H1 (cell line): ENCODE measurements at places on chromosomes 16 and 17. TPM values are rescaled to one million over a fixed set of nuclear protein-coding genes. Genes with fewer than 3 reads are reported as not detected.

DNA sequence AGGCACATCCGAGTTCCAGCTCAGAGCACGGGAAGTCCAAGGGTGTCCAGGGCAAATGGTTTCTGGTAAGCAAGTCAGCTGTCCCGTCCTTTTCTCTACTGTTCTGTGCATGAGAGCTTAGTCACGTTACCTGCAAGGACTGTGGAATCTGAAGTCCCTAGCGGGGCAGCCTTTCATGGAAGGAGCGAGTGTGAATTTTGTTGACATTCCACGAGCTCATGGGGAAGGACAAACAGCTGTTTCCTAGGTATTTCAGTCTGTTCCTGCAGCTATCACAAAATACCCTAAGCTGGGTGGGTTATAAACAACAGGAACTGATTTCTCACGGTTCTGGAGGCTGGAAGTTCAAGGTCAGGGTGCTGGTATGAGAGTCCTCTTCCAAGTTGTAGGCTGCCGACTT is 109.2 kb downstream of the SDR42E1 start:
- no peaks in the 10 kb centered on the region for H3K27me3 ChIP-seq
- DNase-seq: no peak
- H3K4me3 ChIP-seq: no peak overlapping the region

DNA sequence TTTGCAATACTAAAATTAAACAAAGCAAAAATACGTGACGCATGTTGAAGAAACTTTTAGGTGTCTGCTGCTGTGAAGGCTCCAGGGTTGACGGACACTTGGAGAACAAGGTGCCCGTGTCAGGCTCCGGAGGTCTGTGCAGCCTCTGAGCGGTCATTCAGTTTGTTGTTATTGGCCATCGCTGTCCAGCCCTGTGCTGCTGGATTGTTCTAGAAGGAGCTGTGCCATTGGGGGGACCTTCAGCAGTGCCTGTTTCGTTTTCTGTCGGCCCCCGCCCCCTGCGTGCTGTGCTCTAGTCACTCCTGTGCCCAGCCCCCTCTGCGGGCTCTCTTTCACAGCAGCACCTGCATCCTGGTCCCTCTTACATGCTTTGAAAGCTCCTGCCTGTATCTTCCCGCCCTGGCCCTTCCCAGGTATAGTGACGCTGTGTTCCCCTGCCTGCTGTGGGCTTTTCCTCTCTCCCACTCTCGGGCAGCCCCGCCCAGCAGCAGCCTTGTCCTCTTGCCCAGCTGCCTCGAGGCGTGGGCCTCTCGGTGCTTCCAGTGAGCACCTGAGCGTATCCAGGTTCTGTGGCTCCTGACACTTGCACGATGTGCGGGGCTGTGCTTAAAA is 50.7 kb downstream of the RNF213 start:
- no peak for DNase-seq
- H3K4me1 ChIP-seq: no peaks in the 10 kb centered on the region
- no peak overlapping the region for H3K4me3 ChIP-seq
- no peak overlapping the region for H3K27ac ChIP-seq

GRCh38 chr17:57908278-57908677 is 46.9 kb downstream of the CUEDC1 start:
- no peak overlapping the region for H3K27ac ChIP-seq
- DNase-seq: no peak
- H3K4me1 ChIP-seq: peaks cover 26% of the 10 kb centered on the region
- no peaks in the 10 kb centered on the region for H3K27me3 ChIP-seq
- no peak overlapping the region for H3K4me3 ChIP-seq

GDPD3 gene
- 0.20 and 0.30 TPM in 2 replicates for polyA plus RNA-seq

ZACN gene
- not detected in 2 replicates for polyA plus RNA-seq

MT3 gene
- polyA plus RNA-seq: 0.17 TPM in 1 of 2 replicates, not detected in the other

CNGB1 gene
- polyA plus RNA-seq: not detected in 2 replicates

ADAD2 gene
- polyA plus RNA-seq: 1.2 and 2.3 TPM in 2 replicates

LPO gene
- 0.38 and 0.46 TPM in 2 replicates for polyA plus RNA-seq

DNA sequence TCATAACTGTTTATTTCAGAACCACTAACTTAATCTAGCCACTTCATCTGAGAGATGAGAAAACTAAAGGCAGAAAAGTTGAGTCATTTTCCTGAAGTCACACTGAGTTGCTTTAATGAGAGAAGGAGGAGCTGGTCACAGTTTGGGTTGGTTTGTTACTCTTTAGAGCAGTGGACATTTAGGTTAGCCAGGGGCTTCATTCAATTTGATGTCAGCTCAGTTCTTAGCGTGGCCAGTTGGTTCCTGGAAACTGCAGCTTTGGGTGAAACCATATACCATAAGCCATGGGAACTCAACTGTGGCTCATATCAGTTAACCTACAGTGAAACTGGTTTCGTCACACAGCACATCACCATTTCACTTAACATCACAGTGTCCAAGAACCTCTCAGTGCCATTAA is 59.2 kb upstream of the ADORA2B start:
- no peaks in the 10 kb centered on the region for H3K4me1 ChIP-seq
- H3K27me3 ChIP-seq: no peaks in the 10 kb centered on the region
- no peaks in the 10 kb centered on the region for H3K36me3 ChIP-seq
- H3K27ac ChIP-seq: no peak overlapping the region
- no peak overlapping the region for H3K4me3 ChIP-seq

FOXF1 gene
- 0.02 TPM in 1 of 2 replicates, not detected in the other for polyA plus RNA-seq

TNP2 gene
- not detected in 2 replicates for polyA plus RNA-seq

DNA sequence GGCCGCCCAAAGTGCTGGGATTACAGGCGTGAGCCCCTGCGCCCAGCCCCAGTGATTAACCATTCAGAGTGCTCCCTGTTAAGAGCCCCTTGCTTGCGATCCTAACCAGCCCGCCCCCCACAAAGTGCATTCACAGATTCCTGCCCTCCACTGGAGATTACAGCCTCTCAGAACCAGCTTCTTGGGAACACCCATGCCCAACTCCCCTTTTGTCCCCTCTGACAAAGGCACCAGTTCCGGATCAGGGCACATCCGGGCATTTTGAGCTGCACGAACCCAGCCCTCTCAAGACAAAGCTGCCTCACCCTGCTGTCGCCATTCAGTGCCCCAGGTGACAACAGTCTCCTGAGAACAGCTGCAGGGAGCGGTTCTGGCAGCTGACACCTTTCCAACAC is 848 bp upstream of the KRT19 start:
- peaks cover 2% of the 10 kb centered on the region for H3K4me1 ChIP-seq
- H3K36me3 ChIP-seq: peaks cover 21% of the 10 kb centered on the region
- no peak overlapping the region for H3K4me3 ChIP-seq
- H3K27me3 ChIP-seq: no peaks in the 10 kb centered on the region
- DNase-seq: no peak

HOXB1 gene
- not detected in 2 replicates for polyA plus RNA-seq

MT1B gene
- polyA plus RNA-seq: not detected in 2 replicates

DNA sequence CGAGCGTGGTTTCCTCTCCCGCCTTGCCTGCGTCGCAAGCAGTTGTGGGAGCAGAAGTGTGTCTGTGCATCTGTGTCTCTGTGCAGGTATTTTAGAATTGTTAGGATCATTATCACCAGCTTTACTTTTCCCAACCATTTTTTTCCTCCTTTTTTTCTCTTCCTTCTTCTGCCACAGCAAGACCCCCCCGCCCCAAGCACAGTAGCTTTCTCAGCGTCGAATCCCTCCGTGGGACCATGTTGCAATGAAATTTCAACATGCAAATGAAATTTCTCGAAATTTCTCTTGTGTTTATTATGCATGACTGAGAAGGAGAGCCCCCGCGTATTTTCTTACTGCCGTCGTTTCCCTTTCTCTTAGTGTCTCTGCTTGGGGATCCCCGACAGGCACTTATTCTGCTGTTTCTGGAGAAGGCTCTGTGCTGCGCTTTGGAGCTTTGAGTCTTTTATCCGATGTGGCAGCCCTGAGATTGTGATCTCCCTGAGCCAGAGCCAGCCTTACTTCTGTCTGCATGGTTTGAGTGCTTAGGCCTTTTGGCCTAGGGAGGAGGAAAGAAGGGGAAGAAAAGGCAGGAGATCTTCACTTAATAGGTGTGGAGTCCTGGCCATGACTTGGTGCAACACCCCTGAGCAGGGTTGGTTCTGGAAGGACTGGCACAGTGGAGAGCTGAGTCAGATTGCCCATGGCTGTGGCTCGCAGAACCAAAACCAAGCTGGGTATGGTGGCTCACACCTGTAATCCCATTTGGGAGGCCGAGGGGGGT is 5.0 kb downstream of the ARMC7 start:
- DNase-seq: no peak
- H3K4me1 ChIP-seq: no peaks in the 10 kb centered on the region
- no peaks in the 10 kb centered on the region for H3K36me3 ChIP-seq
- no peak overlapping the region; the same call in 1 of the 2 replicates for H3K4me3 ChIP-seq
